ENCODE measurements at places on chromosomes 4 and X. TPM values are rescaled to one million over a fixed set of nuclear protein-coding genes. Genes with fewer than 3 reads are reported as not detected.

- no peak overlapping the region for H3K4me3 ChIP-seq
- H3K27me3 ChIP-seq: no peaks in the 10 kb centered on the region
- no peak for DNase-seq
- no peaks in the 10 kb centered on the region for H3K36me3 ChIP-seq
- H3K27ac ChIP-seq: no peak overlapping the region
Observed at GRCh38 chrX:12934850-12935249, 28.4 kb downstream of the TLR8 start.

The ING2 gene
- total RNA-seq: 16.5 TPM

The NLRP2B gene
- total RNA-seq: not detected

The P2RY4 gene
- not detected for total RNA-seq

The ANOS1 gene
- total RNA-seq: 14.3 TPM

DNA sequence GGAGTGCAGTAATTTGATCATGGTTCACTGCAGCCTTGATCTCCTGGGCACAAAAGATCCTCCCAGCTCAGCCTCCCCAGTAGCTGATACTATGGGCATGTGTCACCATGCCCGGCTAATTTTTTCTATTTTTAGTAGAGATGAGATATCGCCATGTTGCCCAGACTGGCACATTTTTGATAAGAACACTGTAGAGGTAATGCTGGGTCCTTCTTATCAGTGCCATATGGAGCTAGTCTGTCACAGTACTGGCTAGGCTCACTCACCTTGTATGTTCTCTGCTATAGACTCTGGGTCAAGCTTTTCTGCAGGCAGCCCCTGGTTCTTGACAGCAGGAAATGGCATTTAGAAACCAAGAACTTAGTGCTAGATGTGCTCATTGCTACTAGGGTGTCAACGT, 53.9 kb downstream of the BCOR start:
- DNase-seq: no peak
- no peak overlapping the region for H3K27ac ChIP-seq
- H3K4me3 ChIP-seq: no peak overlapping the region
- H3K36me3 ChIP-seq: peaks cover 13% of the 10 kb centered on the region

The CRMP1 gene
- total RNA-seq: 13.2 TPM

- DNase-seq: no peak
- no peaks in the 10 kb centered on the region for H3K4me1 ChIP-seq
- peaks cover 8% of the 10 kb centered on the region for H3K27me3 ChIP-seq
- H3K36me3 ChIP-seq: no peaks in the 10 kb centered on the region
- no peak overlapping the region for H3K27ac ChIP-seq
- H3K4me3 ChIP-seq: no peak overlapping the region
Observed at GRCh38 chr4:80903020-80903419, 127.5 kb upstream of the BMP3 start.

- H3K4me1 ChIP-seq: no peaks in the 10 kb centered on the region
- H3K27me3 ChIP-seq: peaks cover 24% of the 10 kb centered on the region
- peak within 1 kb of the TSS; percentile 77 for H3K4me3 ChIP-seq
- no peak within 1 kb of the TSS for H3K27ac ChIP-seq
Observed at GRCh38 chrX:126552313-126553022, at the start of gene DCAF12L1. Gene DCAF12L1 (minus strand): TSS chrX:126552814. CDS start chrX:126552608, 206 bp downstream.

The ARX gene
- 12.1 TPM for total RNA-seq

The TBC1D8B gene
- 10.6 TPM for total RNA-seq

The SMR3B gene
- not detected for total RNA-seq

GRCh38 chr4:67430989-67431388, 114.3 kb downstream of the CENPC start:
- no peaks in the 10 kb centered on the region for H3K4me1 ChIP-seq
- no peak overlapping the region for H3K4me3 ChIP-seq
- no peaks in the 10 kb centered on the region for H3K27me3 ChIP-seq
- H3K36me3 ChIP-seq: no peaks in the 10 kb centered on the region
- H3K27ac ChIP-seq: no peak overlapping the region
- DNase-seq: no peak

The PDGFC gene
- total RNA-seq: 18.1 TPM

- peak overlapping the region; percentile 76 for H3K27ac ChIP-seq
- no peaks in the 10 kb centered on the region for H3K27me3 ChIP-seq
- H3K4me1 ChIP-seq: peaks cover 38% of the 10 kb centered on the region
- H3K4me3 ChIP-seq: peak overlapping the region; percentile 87
- no peaks in the 10 kb centered on the region for H3K36me3 ChIP-seq
Observed at GRCh38 chrX:154096140-154097002, 1.1 kb downstream of the MECP2 start.

GRCh38 chr4:100391086-100391485, 126.7 kb downstream of the EMCN start:
- H3K27ac ChIP-seq: no peak overlapping the region
- H3K27me3 ChIP-seq: no peaks in the 10 kb centered on the region
- no peak for DNase-seq
- H3K4me3 ChIP-seq: no peak overlapping the region
- no peaks in the 10 kb centered on the region for H3K4me1 ChIP-seq

The NSG1 gene
- 71.9 TPM for total RNA-seq

The PAGE4 gene
- not detected for total RNA-seq

- H3K27me3 ChIP-seq: peaks cover 6% of the 10 kb centered on the region
- no peaks in the 10 kb centered on the region for H3K36me3 ChIP-seq
- DNase-seq: no peak
Observed at GRCh38 chr4:136800248-136800647, 732.0 kb downstream of the PCDH18 start.

The NEIL3 gene
- 4.0 TPM for total RNA-seq

- no peaks in the 10 kb centered on the region for H3K36me3 ChIP-seq
- no peak for DNase-seq
- H3K4me3 ChIP-seq: no peak overlapping the region
- H3K4me1 ChIP-seq: no peaks in the 10 kb centered on the region
- no peaks in the 10 kb centered on the region for H3K27me3 ChIP-seq
Observed at GRCh38 chr4:34464196-34464595, 1780.1 kb downstream of the ARAP2 start.

GRCh38 chrX:100413229-100413628, 3.2 kb upstream of the PCDH19 start:
- H3K36me3 ChIP-seq: peaks cover under 1% of the 10 kb centered on the region
- H3K4me3 ChIP-seq: peak overlapping the region; percentile 99
- peak overlapping the region; percentile 74 for H3K27ac ChIP-seq
- no peak for DNase-seq

DNA sequence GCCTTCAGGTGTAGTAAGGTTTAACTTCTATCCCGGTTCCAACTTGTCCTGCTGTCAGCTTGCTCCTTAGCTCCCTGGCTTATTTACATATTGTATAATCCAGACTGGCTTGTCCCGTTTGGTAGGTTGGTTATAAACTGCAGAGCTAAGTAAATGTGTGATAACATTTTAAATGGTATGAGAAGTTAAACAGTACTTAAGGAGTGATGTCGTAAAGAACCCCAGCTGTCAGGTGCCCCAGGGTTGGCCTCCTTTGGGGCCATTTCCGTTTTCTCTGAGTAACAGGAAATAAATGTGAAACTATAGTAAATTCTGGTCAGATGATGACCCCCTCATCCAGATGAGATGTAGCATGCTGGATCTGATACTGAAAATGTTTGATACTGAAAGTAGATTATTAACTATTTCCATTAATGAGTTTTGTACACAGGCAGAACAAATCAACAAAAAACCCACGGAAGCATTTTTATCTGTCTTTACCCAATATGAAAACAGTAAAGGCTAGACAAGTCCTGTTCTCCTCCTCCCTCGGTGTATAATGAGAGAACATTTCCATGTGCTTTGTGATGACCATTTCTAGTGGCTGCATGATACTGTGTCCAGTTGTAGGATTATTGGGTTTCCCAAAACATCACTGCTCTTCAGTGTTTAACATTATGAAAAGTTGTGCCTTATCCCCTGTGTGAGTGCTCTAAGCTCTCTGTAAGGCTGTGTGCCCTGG, 22.4 kb downstream of the GAB1 start:
- H3K36me3 ChIP-seq: peaks cover 6% of the 10 kb centered on the region
- no peaks in the 10 kb centered on the region for H3K27me3 ChIP-seq
- H3K4me3 ChIP-seq: peak overlapping the region; percentile 63
- H3K27ac ChIP-seq: peak overlapping the region; percentile 89
- DNase-seq: no peak
- peaks cover 39% of the 10 kb centered on the region for H3K4me1 ChIP-seq

DNA sequence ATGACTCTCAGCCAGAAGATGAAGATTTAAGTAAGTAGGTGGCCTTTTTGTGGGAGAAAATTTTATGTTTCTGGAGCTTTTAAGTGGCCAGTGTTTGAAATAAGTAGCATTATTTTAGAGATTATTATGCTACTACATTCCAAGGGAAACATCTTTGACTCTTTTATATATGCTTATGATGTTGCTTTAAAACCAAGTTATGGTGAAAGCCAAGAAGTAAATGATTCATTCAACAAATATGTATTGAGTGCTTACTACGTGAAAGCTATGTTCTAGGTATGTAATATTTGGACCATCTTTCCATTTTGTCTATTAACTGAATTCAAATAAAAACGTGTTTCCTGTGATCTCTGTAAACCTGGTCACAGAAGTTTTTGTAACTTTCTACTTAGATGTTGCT, 58.3 kb downstream of the ZFX start:
- H3K27ac ChIP-seq: no peak overlapping the region
- H3K36me3 ChIP-seq: peaks cover 43% of the 10 kb centered on the region

DNA sequence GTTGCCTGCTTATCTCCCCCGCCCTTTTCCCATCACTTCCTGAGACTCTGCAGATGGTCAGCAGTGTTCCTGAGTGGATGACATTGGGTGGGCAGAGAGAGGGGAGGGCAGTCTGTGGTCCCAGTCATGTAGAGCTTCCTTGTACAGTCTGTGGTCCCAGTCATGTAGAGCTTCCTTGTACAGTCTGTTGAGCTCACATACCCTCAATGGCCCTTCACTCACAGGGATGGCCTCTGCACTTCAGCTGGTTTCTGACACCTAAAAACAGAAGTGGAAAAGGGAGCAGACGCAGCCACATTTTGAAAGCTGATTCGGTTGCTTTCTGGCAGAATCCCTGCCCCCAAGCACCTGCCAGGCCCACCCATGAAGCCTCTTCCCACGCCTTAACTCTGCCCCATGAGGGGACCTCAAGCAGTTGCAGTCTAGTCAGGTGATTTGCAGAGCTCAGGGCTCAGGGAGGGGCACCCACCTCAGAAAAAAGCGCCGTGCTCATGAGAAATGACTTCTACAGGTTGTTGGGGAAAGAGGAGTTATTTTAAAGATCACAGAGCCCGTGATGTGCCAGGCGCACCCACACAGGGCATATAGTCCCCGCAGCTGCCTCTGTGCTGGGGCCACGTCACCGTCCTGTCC, 3.6 kb upstream of the TMEM271 start:
- DNase-seq: no peak
- H3K27ac ChIP-seq: no peak overlapping the region
- H3K36me3 ChIP-seq: no peaks in the 10 kb centered on the region
- H3K27me3 ChIP-seq: peaks cover 61% of the 10 kb centered on the region
- H3K4me3 ChIP-seq: no peak overlapping the region

- H3K27ac ChIP-seq: no peak overlapping the region
- H3K4me1 ChIP-seq: peaks cover 4% of the 10 kb centered on the region
- no peak overlapping the region for H3K4me3 ChIP-seq
- DNase-seq: no peak
Observed at GRCh38 chrX:41344053-41344452, 10.1 kb downstream of the DDX3X start.

Measured in type B pancreatic cell (in vitro differentiated cells).